ENCODE measurements at places on chromosomes 13 and 19. TPM values are rescaled to one million over a fixed set of nuclear protein-coding genes. Genes with fewer than 3 reads are reported as not detected.

- DNase-seq = no peak
These were observed 13.5 kb upstream of the PDCD5 start for GRCh38 chr19:32567486-32567885.

Gene PNMA8A
- total RNA-seq = 9.3 TPM

- DNase-seq = no peak
These were observed 188.1 kb downstream of the UGGT2 start for GRCh38 chr13:95865080-95865615.

Gene ALOX5AP
- total RNA-seq = 21.8 TPM

- DNase-seq = no peak
These were observed 51.8 kb upstream of the ZNF681 start for GRCh38 chr19:23810496-23810895.

Gene ZNF615
- 18.7 TPM for total RNA-seq

GRCh38 chr13:81409284-81409683, 1068.4 kb upstream of the SPRY2 start:
- DNase-seq = no peak

Gene ZNF497
- total RNA-seq = 2.0 TPM

- DNase-seq = no peak
These were observed 5.1 kb upstream of the GPR18 start for GRCh38 chr13:99263126-99263785.

DNA sequence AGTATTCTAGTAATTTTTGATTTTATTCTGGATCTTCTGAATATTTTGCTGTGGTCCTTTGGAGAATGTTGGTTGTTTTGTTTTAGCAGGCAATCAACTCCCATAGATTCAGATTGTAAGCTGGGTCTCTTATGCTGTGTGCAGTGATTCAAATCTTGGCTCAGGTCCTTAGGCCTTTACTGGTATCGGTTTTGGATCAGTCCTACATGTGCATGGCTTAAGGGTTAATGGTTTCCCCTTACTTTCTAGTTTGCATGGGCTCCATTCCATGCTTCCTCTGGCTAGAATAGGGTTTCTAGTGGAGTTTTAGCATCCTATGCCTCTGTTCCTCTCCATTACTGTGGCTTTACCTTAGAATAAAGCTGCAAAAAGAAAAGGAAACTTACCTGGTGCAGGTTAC, 16.1 kb downstream of the NDFIP2 start:
- no peak for DNase-seq

Gene HRC
- 5.1 TPM for total RNA-seq
